ENCODE measurements at places on chromosomes 1 and 21.

DNA sequence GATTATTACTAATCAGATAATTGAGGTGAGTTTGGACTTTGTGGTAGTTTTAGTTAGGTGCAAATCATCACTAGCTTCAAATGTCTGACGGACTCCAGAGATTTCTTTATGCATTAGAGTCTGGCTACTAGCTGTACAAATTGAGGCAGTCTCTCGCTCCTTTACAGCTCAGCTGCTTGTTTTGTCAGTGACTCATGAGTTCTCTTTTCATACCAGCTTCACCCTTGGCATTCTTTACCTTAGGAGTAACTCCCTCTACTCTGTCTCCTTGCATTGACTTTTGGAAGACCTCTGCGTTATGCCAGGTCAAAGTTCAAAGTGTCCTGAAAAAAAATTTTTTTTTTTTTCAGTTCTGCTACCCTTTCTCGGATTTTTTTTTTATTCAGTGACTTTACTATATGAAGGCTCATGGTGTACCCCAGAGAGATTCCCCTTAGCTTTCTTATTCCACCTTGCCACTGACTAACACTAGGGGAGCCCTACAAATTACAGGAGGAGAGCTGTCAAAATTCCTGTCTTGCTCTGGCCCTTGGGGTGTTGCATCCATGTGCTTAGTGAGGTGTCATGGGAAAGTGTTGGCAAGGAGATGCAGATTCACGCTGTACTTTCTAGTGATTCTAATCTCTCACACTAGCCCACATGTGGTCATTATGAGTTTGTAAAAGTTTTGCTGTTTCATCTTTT, 576.6 kb downstream of the ADGRL2 start:
- DNase-seq: no peak

- no peak for DNase-seq
These were observed 488.2 kb downstream of the OMA1 start for GRCh38 chr1:58058323-58058722.

DNA sequence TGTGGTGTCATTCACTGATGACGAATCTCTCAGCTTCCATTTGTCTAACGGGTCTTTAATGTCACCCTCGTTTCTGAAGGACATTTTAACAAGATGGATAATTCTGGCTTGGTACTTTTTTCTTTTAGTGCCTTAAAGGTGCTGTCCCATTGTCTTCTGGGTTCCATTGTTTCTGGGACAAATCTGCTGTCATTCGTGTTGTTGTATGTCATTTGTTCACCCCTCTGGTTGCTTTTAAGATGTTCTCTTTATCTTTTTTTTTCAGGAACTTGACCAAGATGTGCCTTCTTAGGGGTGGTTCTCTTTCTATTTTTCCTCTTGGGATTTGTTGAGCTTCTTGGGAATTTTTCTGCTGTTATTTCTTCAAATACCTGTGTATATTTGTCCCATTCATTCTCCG, 14.0 kb upstream of the MMEL1 start:
- no peak for DNase-seq

DNA sequence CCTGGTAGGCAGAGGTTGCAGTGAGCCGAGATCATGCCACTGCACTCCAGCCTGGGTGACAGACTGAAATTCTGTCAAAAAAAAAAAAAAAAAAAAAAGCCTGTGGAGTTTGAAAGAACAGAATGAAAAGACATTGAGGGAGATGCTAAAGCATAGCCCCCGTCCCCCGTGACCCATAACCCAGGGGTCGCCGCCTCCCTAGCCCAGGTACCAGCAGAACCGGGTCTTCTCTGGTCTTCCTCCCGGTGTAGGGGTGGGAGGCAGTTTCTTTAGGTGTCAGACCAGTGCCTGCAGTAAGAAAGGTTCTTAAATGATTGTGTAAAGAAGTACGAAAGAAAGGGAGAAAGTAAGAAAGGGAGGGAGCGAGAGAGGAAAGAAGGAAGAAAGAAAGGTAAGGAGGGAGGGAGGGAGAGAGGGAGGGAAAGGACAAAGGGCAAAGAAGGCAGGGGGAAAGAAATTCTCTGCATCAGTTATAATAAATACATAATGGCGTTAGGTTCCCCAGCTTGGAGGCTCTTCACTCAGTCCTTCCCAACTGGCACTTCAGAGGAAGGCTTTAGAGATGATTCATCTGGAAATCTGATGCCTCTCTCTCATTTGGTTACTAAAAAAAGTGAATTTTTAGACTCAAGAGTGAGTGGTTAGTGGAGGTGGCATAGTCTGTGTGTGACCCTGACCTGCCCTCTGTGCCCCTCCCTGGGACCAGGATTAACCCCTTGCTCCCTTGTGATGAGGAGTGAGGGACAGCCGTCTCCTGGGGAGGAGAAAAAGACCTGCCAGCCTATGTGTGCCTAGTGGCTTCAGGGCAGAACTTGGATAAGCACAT, 1.1 kb downstream of the IL24 start:
- no peak for DNase-seq

- no peak for DNase-seq
These were observed 61.1 kb upstream of the C1orf87 start for GRCh38 chr1:60134716-60135115.

DNA sequence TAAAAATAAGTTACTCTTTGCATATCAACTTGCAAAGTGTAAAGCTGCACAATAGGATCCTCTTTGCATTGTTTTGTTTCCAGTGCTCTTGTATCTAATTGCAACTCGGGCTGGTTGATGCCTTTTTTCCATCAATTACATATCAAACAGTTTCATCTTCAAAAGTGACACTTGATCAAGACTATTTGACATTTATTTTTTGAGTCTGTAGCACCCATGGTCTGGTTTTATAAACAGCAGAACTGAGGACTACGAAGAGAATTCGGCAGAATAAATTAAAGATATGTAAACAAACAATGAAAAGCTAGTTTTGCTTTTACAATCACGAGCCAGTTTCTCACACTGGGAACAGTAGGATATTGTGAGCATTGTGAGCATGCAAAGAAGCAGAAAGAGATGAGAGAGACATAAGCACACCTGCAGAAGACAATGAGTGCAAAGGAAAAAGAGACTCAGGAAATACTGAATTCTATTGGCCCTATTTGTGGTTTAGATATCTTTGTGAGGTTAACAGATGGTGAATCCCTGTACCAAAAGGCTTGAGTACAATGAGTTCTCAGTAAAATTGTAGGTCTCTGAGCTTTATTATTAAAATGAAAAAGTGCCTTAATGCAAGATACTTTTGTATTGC, 45.4 kb downstream of the RPL5 start:
- no peak for DNase-seq

- no peak for DNase-seq
These were observed 207.1 kb downstream of the SLC35F3 start for GRCh38 chr1:234111458-234112142.

GRCh38 chr1:218485241-218485928, 140.2 kb downstream of the TGFB2 start:
- no peak for DNase-seq

DNA sequence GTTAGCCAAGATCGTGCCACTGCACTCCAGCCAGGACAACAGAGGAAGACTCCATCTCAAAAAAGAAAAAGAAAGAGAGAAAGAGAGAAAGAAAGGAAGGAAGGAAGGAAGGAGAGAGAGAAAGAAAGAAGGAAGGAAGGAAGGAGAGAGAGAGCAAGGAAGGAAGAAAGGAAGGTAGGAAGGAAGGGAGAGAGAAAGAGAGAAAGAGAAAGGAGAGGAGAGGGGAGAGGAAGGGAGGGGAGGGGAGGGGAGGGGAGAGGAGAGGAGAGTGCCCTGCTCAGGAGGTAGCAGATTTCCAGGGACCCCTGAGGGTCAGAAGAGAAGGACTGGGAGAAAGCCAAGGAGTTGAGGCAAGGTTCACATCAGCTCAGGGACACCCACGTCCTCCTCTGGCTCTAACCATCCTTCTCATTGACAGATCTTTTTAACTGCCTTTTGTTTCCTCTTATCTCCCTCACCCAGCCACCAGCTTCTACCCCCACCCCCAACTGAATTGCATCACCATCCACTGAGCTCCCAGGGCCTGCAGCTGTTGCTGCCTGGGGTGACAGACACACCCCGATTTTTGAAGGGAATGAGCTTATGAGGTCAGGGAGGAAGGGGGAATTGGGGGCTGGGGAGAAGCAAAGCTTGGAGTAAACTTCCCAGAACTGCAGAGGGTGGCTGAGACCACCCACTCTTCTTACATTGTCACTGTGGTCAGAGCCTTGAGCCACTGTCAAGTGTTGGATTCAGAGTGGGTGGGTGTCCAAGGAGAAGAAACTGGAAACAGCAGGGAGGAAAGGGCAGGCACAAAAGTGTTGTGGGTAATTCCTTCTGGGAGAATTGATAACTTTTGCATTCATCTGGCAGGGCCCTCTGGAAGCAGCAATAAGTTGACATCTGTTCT, 91.6 kb downstream of the GLUL start:
- no peak for DNase-seq

- DNase-seq: no peak
These were observed 877.7 kb upstream of the PRMT6 start for GRCh38 chr1:106178791-106179190.

DNA sequence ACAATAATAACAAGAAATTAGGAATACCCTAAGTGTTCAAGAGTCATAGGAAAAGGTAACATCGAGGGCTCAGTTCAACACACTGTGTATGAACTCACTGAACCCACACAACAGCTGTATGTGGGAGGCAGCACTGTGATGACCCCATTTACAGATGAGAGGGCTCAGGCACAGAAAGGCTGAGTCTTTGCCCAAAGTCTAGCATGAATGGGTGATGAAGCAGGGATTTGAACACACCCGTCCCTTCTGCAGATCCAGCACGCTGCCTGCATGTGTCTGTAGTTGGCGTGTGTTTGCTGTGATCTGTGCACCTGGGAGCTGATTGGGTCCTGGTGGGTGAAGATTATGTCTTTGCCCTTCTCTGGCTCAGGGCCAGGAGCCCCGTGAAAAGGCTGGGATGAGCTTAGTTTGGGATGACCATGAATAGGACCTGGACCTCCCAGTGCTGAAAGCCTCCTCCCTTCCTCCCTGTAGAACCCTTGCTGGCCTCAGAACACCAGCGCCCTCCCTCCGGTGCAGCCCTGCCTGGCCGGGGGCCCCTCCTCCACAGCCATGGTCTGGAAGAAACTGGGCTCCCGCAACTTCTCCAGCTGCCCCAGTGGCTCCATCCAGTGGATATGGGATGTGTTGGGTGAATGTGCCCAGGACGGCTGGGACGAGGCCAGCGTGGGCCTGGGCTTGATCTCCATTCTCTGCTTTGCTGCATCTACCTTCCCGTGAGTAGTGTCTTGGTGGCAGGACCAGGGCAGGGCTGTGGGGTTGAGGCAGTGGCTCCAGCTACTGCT, 5.2 kb downstream of the SLC66A1 start:
- no peak for DNase-seq

All from stimulated activated naive CD8-positive, alpha-beta T cell treated with anti-CD3 and anti-CD28 coated beads, Interleukin-15, amount 100 ng/mL, for 72 hours (primary cell).